ENCODE measurements at places on chromosomes 16 and 17.

GRCh38 chr17:41496803-41497484, 7.2 kb upstream of the KRT36 start:
- peak; percentile 21 for DNase-seq

GRCh38 chr16:1706386-1707192, 594 bp downstream of the MAPK8IP3 start:
- no peak for DNase-seq

DNA sequence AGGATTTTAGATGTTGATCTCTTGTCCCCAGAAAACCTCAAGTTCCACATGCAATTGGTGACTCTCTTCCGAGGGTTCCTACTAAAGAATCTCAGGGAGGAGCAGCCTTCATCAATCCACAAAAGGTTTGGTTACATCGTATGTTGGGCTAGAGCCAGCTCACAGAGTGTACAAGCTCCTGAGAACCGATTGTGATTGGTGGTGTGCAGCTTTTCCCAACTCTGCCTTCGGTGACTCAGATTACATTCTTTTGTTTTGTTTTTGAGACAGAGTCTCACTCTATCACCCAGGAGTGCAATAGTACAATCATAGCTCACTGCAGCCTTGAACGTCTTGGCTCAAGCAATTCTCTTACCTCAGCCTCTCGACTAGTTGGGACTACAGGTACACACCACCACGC, 172.4 kb downstream of the PMP22 start:
- DNase-seq = no peak

DNA sequence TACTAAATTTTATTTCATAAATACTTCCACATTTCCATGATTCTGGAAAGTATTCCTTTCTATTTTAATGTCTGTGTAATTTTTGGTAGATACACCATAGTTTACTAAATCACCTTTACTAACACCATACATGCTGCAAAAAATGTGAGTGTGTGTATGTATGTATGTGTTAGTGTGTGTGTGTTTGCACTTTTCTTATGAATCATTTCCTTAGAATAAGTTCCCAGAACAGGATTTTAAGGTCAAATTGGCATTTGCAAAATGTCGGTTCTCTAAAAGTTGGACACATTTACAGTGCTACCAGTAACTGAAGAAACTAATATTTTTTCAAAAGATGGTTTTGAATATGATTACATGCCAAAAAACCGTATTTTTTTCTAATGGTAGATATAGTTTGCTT, 137.1 kb downstream of the CYB561 start:
- DNase-seq = no peak

DNA sequence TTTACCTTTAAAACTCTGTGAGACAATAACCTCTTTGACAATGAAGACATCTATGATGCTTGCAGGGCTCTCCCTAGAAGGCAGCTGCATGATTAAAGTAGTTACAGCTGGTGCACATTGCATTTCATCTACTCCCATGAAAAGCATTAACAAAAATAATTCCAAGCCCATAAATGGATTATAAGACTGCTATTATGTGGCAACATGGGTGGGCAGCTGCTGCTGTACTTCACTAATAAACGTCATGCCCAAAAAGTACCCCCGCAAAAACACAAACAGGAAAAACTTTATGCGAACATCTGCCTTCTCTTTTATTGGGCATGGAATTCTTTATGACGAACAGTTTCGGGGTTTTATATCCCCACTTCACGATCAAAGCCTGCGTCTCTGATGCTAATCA, 224.9 kb downstream of the CA10 start:
- DNase-seq = no peak

All from left renal cortex interstitium (tissue), 4 donors.